Stimulated activated CD4-positive, alpha-beta T cell treated with anti-CD3 and anti-CD28 coated beads, Interleukin-15, amount 100 ng/mL, for 24 hours (primary cell): ENCODE measurements at places on chromosomes 2 and 18.

GRCh38 chr2:29544031-29544430, 377.4 kb downstream of the ALK start:
- DNase-seq = no peak

DNA sequence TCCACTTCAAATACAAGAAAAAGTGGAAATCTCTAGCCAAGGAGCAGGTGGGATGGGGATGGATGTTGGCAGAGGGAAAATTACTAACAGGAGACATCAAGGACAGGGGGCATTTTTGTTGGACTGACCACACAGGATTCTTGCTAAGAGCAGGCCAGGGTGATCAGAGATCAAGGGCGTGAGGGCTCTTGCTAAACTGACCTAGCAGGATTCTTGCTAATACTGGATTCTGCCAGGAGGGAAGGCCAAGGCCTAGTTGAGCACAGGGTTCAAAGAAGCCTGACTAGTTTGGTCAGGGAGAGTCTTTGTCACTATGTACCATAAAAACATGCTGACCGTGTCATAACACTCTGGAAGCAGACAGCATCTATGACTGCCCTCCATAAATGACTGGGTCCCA, 442.7 kb downstream of the PID1 start:
- no peak for DNase-seq

- no peak for DNase-seq
Measured at GRCh38 chr18:28972333-28972907, 795.5 kb upstream of the CDH2 start.

DNA sequence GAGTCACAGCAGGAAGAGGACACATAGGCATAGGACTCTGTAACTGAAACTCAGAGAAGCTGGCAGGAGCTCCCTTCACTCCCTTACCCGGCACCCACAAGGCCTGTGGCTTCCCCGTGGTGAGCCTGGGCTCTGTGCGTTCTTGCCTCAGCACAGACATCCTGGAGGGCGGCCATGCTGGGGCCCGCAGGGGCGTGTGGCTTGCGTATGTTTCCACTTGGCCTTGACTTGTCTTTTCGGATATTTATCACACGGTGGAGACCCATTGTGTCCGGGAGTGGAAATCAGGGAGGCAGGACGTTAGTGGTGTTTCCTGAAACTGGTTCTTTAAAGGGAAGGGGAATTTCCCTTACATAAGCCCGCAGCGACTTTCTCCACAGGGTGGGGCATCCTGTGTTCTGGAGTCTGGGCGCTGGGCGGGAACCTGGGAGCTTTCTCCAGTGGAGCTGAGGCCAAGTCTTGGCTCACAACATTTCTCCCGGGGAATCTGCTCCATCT, 49.9 kb upstream of the EML6 start:
- DNase-seq = peak; percentile 76

GRCh38 chr2:226308323-226308680, 491.3 kb downstream of the IRS1 start:
- DNase-seq = no peak

- DNase-seq = peak; percentile 45
Measured at GRCh38 chr2:218218268-218219185, 1.5 kb downstream of the ARPC2 start.

- no peak for DNase-seq
Measured at GRCh38 chr18:23068570-23069310, 66.5 kb upstream of the CABLES1 start.

DNA sequence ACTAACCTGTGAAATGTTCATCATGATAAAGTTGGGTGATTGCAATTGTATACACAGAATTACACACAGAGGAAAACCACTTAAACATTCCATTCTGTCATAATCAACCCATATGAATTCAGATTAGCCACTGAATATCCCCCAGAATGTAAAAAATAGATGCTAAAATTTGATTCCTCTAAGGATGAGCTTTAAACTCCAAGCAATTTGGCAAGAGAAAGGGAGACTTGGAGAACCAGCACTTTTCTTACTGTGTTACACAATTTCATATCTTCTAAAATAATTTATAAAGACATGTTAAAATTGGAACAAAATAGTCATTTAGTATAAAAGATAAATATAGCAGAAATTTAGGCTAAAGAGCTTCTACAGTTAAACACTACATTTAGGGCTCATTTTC, 146.3 kb upstream of the LMAN1 start:
- DNase-seq = no peak

DNA sequence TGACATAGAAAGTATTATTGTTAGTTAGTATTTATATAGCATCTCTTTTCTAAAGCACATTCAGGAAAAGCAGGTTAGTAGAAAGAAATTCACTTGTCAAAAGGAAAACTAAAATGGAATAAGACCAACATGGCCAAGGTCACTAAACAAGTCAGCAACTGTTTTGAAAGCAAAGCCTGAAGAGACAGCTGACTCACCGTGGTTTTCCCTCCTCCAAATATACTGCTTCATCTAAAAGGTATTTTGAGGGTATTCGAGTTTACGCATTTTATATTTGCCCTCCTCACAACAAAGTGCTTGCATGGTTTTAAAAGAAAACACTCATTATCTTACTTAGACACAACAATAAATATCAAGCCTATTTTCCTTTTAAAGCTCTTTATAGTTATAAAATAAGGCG, 24.0 kb downstream of the ZNF385B start:
- DNase-seq = no peak

- no peak for DNase-seq
Measured at GRCh38 chr2:237064203-237065070, 21.3 kb upstream of the COPS8 start.

- no peak for DNase-seq
Measured at GRCh38 chr2:216871333-216871934, 11.6 kb upstream of the TNP1 start.

DNA sequence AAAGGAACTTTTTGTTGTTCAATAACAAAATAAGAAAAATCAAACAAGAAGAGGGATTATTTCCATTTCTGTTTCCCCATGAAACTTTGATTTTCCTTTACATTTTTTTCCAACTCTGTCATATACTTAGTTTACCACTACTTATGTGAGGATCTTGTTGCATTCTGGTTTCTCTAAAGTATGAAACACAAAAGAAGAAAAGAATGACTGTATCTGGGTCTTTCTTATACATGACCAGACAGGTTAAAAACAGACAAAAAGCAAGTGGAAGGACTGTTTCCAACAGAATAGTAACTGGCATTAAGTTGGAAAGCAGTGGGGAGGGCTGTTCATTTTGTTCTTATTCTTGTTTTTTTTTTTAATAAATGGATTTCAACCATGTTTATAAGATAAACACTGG, 1207.8 kb upstream of the FAM98A start:
- no peak for DNase-seq

- no peak for DNase-seq
Measured at GRCh38 chr2:101560780-101561315, 85.9 kb upstream of the RFX8 start.

- no peak for DNase-seq
Measured at GRCh38 chr2:45269149-45269793, 260.0 kb upstream of the SIX2 start.

- DNase-seq = no peak
Measured at GRCh38 chr2:97996679-97997078, 931 bp upstream of the TMEM131 start.

- DNase-seq = no peak
Measured at GRCh38 chr2:206336861-206337260, 62.4 kb downstream of the ZDBF2 start.

GRCh38 chr2:10168221-10168620, 45.7 kb downstream of the RRM2 start:
- DNase-seq = no peak
